ENCODE measurements at places on chromosomes 11 and 22.

- DNase-seq = no peak
These were observed 9.1 kb downstream of the PHF5A start for GRCh38 chr22:41459431-41459830.

DNA sequence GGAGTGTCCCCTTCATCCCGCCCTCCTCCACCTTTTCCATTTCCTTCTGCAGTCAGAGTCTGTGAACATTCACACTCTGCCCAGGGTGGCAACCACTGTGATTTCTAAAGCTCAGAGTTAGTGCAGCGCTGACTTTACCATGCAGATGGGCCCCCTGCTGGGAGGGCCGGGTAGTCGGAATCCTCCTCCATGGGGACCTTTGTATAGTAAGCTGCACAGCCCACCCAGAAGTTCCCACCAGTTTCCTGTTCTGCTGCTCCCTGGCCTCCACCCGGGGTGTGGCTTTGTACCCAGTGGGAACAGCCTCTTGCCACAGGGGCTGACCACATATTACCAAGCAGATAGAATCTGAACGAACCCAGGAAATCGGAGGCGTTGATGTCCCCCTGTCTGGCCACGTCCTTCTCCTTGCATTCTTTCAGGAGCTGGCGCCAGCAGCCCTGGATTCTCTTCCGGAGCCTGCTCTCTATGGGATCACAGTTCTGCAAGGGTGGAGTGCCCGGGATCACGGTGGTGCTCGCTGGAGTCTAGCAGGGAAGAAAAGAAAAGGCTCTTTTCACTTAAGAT lies 125.3 kb downstream of the MPPED1 start:
- peak; percentile 49 for DNase-seq

GRCh38 chr22:17774926-17775685 lies 837 bp upstream of the BID start:
- DNase-seq = no peak

DNA sequence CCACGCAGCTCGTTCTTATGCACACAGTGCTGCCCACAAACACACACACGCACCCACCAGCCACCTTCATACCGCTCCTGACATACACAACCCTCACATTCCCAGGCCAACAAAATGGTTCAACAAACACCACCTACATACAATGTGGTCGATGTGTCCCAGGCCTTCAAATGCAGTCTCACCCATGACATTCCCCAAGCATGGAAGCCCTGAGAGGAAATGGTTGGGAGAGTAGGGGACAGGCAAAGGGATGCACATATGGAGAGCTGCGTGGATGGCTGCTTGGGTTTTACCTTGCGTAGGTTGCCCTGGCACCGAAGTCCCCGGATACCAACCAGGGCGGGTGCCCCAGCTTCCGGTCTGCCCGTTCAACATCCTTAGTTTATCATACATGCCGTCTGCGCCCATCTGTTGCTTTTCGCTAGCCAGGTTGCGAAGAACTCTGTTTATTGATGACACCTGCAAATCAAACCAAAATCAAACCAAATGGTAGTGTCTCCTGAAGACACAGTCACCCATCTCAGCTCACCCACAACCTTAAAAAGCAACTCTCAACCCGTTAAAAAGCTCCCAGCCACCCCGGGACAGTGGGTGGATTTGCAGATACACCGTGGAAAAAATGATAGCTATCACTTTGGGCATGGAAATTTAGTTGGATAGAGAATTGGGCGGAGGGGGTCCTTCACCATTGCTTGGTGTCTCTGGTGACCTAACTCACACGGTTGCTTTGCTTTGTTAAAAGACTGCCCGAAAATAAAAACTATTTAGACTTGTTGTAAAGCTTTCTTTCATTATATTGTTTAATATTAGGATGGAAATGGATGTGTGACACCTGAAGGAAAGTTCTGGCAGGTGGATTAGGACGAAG lies 10.5 kb downstream of the PAX6 start:
- no peak for DNase-seq

GRCh38 chr11:13160806-13161205 lies 116.8 kb upstream of the BMAL1 start:
- DNase-seq = no peak

DNA sequence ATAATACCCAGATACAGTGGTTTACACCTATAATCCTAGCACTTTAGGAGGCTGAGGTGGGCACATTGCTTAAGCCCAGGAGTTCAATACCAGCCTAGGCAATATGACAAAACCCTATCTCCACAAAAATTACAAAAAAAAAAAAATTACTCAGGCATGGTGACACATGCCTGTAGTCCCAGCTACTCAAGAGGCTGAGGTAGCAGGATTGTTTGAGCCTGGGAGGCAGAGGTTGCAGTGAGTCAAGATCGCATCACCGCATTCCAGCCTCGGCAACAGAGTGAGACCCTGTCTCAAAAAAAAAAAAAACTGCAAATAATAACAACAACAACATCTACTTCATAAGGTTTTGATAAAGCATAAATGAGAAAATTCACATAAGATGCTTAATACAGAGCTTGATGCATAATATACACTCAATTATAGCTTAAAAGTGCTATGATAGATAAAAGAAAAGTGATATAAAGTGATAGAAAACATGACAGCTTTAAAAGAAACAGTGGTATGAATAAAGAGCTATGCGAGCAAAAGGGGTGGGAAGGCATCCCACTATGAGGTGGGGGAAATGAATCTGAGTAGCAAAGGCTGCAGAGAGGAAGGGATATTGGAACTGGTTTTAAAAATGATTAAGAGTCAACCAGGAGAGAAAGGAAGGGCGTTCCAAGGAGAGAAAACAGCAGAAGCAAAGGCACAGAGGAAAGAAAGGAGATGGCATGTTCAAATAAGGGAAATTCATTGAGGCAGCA lies 197.6 kb downstream of the KIF18A start:
- DNase-seq = no peak

DNA sequence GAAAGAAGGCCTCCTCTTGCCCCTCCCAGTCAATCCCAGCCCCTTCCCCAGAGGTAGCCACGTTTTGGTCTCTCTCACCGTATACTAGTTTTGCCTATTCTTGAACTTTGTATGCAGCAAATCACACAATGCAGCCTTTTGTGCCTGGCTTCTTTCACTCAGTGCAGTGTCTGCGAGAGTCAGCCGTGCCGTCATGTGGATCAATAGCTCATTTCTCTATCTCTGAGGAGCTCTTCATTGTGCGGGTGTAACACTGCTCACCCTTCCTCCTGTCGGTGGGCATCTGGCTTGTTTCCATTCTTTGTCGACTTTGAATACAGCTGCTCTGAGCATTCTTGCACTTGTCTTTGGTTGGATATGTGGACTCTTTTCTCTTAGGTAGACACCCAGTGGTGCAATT lies 146.5 kb downstream of the CACNA1I start:
- DNase-seq = no peak

DNA sequence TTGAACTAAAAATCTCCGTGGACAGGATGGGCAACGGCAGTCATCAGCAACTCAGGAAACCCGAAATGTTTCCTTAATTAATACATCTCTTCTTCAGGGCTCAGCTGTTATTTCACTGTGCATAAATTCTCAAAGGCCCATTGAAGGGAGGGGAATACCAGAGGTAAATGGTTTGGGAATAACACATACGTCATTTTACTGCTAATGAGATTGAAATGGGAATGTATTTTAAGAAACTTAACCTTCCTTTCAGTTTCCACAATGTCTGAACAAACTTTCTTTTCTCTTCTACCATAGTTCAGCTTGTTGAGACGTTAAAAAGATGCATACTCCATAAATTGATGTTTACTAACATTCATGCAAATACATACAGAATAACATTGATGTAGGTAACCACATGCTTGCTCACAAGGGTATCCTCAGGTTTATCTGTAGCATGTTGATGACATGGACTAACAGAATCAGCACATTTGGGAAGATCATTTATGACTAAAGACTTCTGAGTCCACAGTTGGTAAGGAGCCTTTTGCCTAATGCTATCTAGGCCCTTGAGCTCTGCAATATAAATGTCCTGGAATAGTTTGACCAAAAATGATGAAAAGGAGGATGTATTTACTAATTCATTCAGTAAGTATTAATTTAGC lies 7.7 kb upstream of the PRRG4 start:
- no peak for DNase-seq

DNA sequence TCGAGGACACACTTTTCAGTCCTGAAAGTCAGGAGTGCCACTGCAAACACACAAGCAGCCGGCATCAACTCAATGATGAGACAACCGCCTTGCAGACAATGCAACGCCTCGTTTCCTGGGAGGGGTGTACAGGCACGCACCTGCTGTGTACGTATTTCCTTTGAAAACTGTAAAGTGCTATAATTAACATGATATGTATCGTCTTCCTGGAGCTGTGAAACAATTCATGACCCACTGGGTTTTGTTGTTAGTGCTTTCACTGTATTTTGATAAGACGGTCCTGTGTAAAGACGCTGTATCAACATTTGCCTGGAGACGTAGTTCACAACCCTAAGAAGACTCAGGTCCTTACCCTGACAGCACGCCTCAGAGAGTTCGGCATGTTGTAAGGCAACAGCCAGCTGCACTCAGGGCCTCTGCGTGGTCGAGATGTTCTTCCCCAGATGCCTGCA lies 105.7 kb upstream of the ANO1 start:
- no peak for DNase-seq

GRCh38 chr11:132959693-132960092 lies 572.6 kb downstream of the OPCML start:
- DNase-seq = no peak

DNA sequence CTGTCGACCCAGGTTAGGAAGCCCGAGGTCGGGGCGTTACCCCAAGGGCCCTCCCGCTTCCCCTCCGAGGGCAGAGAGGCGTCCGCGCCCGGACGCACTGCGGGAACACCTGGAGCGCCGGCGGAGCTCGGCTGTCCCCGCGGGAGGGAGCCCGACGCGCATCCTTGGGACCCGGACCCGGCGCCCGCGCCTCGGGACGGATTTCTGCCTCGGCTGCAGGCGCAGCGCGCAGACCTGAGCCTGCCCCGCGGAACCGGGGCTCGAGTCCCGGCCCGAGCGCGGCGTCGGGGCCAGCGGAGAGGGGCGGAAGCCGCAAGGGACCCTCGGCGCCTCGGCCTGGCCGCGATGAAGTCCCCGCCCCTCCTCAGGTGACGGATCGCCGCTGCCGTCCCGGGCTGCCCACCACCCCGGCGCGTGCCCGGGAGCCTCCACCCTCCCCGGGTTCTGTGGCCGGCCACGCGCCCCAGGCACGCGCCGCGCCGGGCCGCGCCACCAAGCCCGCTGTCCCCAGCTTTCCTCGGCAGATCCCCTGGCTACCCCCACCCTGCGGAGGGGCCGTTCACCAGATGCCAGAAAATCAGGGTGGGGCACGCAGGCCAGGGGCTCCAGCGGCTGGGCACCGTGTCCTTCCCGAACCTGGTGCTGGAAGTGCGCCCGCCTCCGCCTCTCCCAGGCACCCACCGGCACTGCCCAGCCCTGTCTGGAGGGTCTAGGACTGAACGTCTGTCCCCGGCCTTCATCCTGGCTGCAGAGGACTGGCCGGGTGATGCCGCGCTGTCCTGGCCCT lies 410 bp downstream of the GLB1L3 start:
- DNase-seq = peak; percentile 80

DNA sequence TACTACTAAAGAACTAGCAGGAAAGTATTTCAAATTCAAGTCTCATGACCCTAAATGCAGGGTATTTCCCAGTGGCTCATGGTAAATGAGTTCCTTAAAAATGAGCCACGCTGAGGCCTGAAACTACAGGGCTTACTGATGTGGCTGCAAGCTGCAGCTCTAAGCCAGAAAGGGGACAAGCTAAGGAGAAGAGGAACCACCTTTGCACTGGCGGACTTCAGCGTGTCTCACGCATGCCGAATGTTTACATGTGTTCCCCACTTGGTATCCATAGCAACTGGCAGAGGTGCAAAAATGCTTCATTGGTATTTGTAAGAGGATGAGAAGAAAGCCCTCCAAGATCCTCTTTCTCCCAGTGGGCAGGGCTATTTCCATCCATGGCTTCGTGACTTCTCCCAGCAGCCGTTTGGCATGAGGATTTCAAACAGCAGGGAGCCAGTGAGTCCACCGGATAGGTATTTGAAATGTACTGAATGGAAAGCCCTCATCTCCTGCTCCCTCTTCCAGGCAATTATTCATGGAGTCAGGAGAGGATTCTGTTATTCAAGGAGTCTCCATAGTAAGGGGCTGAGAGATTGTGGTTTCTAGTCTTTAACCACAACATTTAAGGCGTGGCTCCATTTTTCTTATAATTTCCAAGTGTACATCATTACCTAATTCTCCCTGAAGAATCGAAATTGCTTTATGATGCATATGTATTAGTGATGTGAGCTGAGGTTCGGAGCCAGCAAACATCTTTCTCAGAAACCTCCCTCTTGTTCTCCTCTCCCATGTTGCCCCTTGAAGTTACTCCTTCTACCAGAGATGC lies 55.3 kb upstream of the CD44 start:
- no peak for DNase-seq

DNA sequence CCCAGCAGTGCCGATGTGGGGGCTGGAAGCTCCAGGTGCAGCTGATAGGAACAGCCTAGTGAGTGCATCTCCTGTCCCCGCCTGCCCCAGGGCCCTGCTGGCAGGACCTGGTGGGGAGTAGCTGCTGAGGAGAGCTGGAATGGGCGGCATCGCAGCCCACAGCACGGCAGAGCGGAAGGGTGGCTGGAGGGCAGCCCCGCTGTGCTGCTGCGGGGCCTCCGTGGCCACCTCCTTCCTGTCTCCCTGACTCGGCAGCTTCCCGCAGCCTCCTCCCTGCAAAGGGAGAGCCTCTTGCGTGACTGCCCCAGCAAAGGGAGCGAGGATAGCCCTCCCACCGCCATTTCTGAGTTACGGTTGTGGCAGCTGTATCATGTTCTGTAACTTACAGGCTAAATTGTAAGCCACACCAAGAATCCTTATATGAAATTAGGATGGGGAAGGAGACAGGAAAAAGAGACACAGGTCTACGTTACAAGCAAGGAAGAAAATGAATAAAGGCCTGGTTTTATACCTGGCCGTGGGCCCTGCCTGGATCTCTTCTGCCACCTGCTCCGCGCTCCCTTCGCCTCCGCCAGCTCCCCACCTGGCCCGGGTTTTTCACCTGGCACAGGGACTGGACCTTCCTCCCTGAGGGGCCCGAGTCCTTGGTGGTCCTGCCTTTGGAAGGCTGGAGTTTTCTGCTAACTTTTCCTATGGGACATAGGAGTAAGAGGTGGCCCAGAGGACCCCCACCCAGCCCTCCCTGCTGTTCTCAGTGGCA lies 10.0 kb downstream of the TPCN2 start:
- no peak for DNase-seq

DNA sequence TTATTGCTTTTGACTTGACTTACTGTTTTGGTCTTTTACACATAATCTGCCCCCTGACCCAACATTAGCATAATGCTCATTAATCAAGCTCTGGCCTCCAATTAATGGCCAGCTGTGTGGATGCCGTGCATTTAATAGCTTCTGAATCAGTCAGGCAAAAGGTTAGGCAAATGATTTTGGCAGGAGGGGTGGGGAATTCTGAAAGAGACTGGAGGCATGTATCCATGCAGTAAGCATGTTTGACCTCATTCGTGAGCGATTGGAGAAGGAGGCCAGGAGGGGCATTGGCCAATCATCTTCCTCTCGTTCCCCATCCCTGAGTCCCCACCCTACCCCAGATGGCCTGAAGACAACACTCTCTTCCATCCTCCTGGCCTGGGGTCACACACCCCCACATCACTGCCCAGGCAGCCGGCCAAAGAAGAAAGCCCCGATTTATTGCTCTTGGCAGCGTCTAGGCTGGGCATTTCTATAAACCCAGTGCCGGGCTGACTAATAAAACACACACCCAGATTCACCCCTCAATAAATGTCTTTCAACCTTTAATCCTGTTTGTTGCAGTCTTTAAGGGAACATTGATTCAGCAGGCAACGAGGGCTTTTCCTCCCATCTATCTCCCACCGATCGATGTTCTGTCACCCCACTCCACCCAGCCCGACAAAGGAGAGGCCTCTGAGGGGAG lies 150.0 kb downstream of the OPCML start:
- DNase-seq = no peak

Measured in D341Med (cell line).